ENCODE measurements at places on chromosomes 5 and 9.
A peak's percentile ranks its signal among the peaks of the same experiment; 100 is the strongest.

GRCh38 chr9:37405350-37405749, 17.1 kb upstream of the GRHPR start:
- no peak for DNase-seq

- DNase-seq, result no peak
Measured at GRCh38 chr5:180238631-180239030, 29.6 kb upstream of the RASGEF1C start.

GRCh38 chr9:98263482-98264357, 8.3 kb upstream of the TBC1D2 start:
- DNase-seq, result peak; percentile 85

GRCh38 chr5:160479926-160480325, 58.3 kb downstream of the PTTG1 start:
- no peak for DNase-seq

- no peak for DNase-seq
Measured at GRCh38 chr5:130995254-130995515, 169.9 kb downstream of the HINT1 start.

DNA sequence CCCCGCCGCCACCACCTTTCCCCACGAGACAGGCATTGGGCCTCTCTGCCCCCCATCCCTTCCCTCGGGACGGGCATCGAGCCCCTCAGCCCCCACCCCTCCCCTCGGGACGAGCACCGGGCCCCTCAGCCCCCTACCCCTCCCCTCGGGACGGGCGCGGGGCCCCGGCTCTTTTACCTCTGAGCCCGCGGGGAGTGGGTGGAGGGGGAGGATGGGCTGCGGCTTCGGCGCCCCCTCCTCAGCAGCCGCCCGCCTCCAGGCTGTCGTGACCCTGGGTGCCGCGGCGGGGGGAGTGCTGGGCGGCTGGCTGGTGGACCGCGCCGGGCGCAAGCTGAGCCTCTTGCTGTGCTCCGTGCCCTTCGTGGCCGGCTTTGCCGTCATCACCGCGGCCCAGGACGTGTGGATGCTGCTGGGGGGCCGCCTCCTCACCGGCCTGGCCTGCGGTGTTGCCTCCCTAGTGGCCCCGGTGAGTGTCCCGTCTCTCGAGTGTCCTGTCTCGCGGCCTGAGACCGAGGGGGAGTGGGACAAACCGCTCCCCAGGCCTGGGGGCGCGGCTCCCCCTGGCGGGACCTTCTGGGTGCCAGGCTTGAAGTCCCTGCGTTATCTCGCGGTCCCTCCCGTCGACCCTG, 791 bp downstream of the SLC2A8 start:
- peak; percentile 14 for DNase-seq

GRCh38 chr5:109256486-109256885, 153.3 kb downstream of the PJA2 start:
- DNase-seq, result no peak

GRCh38 chr5:176853151-176853778, 42.9 kb downstream of the UNC5A start:
- no peak for DNase-seq

DNA sequence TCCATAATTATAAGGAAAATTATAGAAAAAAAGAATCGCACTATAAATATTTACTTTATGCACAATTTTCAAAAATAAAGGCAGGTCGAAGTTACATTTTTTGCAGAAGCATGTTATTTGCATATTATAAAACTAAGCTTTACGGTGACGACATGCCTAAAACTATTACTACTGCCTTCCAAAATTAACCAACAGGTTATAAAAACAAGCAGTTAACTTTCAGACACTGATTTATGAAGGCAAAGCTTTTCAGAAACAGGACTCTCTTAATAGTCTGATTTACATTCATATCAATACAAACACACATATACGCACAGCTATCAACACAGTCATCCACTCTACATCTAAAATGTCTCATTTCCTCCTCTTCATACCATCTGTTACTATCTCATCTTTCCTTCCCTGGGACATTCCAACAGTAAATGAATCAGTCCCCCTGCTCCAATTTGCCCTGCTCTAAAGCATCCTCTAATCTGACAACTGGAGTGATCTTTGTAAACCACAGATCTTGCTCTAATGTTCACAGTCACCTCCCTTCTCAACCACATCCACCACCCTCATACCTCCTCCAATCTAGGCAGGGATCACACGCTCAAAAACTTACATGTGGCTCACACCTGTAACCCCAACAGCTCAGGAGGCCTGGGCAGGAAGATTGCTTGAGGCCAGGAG, 21.6 kb downstream of the FBXW11 start:
- DNase-seq, result peak; percentile 56

DNA sequence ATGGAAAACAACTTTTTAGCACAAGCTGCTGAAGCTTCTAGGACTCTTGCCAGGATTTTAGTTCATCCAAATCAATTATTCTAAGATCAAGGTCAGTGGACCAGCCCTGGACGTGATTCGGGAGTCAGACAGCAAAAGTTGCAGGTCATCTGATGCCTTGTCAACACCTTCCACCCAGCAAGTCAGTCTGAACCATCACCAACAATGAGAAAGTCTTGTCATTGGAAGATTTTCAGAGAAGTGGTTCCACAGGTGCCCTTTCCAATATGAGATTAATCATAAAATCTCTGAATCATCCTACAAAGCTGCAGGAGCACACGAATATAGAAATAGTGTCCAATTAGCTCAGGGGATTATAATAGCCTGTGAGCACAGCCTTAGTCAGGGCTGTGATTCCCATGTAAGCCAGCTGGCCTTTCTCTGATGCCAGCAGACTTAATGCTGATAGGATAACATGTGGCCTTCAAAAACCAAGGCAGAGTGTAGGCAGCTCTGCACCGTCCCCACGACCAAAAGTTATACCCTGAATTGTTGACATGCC, 445.0 kb upstream of the TRPC7 start:
- no peak for DNase-seq

- no peak for DNase-seq
Measured at GRCh38 chr5:53024535-53024934, 35.4 kb downstream of the ITGA2 start.

- DNase-seq, result no peak
Measured at GRCh38 chr5:149014571-149015031, 48.3 kb downstream of the SH3TC2 start.

GRCh38 chr9:73411494-73411893, 259.8 kb downstream of the ANXA1 start:
- DNase-seq, result no peak

DNA sequence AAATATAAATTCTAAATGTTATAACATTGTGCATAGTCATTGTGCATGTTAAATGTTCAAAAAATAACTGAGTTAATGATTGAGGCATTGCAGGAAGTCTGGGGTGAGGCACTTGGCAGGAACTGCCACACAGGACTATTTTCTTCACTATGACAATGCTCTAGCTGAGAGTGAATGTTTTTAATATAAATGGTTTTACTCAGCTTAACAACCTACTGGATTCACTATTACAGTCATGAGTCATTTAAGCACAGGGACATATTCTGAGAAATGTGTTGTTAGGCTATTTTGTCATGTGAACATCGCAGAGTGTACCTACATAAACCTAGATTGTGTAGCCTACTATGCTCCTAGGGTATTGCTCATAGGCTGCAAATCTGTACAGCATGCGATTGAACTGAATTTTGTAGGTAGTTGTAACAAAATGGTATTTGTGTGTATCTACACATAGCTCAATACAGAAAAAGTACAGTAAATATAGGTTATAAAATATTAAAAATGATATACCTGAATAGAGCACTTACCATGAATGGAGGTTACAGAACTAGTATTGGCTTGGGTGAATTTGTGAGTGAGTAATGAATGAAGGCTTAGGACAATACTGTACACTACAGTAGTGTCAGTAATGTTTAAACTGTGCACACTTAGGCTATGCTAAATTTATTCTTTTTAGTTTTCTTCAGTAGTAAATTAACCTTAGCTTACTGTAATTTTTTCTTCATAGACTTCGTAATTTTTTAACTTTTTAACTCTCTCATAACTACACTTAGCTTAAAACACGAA, 346.1 kb upstream of the PTGER4 start:
- peak; percentile 14 for DNase-seq

GRCh38 chr9:87086221-87086818, 139.0 kb upstream of the GAS1 start:
- no peak for DNase-seq

DNA sequence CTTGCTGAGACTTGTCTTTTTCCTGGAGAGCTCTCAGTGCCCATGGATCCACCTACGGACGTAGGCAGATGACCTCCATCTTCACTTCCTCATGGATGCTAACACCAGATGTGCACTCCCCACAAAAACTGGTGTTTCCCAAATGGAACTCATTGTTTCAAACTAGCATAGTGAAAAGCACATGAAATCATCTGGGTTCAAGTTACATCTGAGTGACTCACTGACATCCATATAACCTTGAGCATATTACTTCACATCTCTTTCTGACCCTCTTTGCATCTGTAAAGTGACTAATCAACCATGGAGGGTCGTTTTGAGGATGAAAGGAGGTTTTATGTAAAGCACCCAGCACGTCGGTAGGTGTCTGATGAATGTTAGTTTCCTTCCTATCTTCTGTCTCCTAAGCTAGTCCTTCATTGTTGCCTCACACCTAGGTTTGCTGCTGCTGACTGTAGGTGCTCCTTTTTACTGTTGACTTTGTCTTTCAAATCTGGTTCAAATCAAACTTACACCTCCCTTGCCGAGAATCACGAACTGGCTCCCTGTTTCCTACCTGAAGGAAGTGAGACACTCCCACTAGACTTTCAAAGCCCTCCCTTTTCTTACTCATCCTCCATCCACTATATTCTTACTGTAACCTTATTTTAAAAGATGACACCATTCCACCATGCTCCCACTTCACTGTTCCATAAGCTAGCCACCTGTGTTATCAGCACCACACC, 10.3 kb downstream of the OCLN start:
- no peak for DNase-seq

- DNase-seq, result no peak
Measured at GRCh38 chr5:57824047-57824446, 341.4 kb upstream of the ACTBL2 start.

DNA sequence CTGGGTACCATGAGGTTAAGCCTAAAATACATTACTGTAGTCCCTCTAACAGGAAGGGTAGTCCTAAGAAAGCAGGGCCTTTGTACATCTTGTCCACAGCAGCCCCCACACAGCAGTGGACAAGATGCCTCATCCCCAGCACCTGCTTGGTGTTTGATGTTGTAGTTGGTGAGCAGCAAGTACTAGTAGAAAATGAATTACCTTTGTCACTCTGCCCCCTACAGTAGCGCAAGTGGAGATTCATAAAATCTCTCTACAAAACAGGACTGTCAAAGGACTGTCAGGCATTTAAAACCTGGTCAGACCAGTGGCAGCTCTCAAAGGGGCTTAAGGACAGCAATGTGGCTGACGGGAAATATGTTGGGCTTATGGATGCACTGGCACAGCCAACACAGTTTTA, 122.5 kb downstream of the TMEM174 start:
- DNase-seq, result no peak

GRCh38 chr5:17340379-17340778, 122.9 kb downstream of the BASP1 start:
- DNase-seq, result no peak

DNA sequence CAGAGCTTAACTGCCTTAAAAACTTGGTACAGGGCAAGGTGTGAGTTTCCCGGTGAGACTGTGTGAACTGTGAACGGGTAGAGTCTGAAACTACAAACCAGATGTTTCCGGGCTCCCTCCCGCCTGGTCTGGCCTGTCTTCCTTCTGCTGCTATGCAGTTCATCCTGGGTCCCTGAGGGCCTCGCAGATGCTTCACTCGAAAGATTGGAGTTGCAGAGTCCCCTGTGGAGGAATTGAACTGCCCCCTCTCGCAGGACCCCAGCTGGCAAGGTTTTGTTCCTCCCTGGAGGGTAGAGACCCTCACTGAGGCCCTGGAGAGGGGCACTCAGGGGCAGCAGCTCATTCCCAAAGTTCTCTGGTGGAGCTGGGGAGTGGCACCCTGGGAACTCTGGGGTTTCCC, 533 bp downstream of the DCANP1 start:
- DNase-seq, result no peak

DNA sequence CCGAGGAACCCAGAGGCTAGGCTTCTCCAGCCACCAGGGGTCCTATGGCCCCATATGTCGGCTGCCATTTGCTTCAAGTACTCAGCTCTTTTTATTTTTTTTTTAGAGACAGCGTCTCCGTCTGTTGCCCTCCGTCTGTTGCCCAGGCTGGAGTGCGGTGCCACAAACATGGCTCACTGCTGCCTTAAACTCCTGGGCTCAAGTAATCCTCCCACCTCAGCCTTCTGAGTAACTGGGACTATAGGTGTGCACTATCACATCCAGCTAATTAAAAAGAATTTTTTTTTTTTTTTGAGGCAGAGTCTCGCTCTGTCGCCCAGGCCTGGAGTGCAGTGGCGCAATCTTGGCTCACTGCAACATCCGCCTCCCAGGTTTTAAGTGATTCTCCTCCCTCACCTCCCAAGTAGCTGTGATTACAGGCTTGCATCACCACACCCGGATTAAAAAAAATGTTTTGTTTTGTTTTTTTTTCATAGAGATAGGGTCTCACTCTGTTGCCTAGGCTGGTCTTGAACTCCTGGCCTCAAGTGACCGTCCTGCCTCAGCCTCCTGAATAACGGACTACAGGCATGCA, 8.9 kb downstream of the CERCAM start:
- no peak for DNase-seq

GRCh38 chr5:161934486-161934885, 86.6 kb downstream of the GABRA1 start:
- DNase-seq, result no peak

GRCh38 chr5:167767795-167768194, 523.6 kb upstream of the WWC1 start:
- no peak for DNase-seq

DNA sequence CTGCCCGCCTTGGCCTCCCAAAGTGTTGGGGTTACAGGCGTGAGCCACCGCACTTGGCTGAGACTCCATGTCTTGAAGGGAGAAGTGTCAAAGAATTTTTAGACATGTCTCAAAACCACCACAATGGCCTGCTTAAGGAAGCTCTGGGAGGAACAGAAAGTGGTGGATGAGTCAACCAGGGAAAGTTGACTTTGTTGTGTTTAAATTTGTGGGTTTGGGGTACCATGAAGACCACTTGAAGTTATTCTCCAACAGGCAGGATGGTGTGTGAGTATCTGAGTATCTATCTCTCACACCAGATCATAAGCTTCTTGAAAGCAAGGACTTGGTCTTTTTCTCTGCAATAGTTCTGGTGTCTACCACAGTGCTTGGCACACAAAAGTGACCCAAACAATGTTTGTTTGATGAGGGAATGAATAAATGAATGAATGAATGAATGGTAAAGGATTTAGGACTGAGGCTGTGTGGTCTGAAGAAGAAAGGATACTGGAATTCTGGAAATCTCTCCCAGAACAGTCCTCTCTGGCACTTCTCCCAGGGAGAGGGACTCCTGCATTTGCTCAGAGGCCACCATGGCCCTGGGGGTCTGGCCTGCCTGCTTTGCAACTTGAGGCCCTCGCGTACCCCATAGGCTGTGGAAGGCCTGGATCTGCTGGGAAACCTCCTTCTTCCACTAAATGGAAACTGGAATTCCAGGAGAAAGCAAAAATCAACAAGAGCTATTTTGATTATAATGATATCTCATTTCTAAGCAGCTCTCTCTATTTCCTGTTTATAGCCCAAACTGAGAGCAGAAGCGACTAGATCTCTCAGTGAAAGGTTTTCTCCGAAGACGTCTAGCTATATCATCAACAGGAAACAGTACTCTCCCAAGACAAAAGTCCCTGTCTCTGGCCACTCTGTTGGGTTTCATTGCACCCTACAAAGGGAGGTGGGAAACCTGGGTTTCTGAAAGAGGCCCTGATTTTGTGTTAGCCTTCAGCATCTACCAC, 187.9 kb downstream of the PALM2AKAP2 start:
- DNase-seq, result peak; percentile 43
